ENCODE measurements at places on chromosomes 2 and 18.

GRCh38 chr2:69796174-69796573 is 33.3 kb upstream of the GMCL1 start:
- no peak for DNase-seq

- DNase-seq = no peak
Observed at GRCh38 chr2:134244587-134244986, 9.3 kb upstream of the MGAT5 start.

GRCh38 chr2:82317012-82317411 is 2012.5 kb upstream of the LRRTM1 start:
- no peak for DNase-seq

DNA sequence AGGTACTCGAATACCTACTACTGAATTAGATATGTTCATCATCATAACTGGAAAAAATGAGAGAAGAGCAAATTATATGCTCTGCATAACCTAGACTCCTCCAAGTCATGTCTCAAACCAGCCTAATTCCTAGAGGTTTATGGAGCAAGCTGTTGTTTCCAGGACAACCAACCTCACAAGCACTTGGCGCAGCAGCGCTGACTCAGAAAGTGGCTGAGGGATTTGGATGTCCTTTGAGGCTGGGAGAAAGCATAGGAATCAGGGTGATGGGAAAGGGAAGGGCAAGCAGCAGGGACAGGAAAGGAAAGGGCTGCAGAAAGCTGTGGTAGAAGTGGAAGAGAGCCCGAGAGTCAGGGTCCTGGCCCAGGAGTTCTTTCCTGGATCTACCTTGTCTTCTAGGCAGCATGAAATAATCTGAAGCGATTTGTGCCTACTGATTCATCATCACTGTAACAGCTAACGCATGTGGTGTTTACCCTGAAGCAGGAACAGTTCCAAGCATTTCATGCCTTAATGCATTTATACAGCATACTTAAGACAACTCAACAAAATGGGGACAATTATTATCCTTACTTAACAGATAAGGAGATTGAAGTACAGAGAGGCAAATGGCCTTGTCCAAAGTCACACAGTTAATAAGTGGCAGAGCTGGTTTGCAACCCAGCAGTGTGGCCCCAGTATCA is 3.7 kb downstream of the PLEK start:
- DNase-seq = no peak

- no peak for DNase-seq
Observed at GRCh38 chr18:50700245-50701165, 119.3 kb downstream of the MRO start.

DNA sequence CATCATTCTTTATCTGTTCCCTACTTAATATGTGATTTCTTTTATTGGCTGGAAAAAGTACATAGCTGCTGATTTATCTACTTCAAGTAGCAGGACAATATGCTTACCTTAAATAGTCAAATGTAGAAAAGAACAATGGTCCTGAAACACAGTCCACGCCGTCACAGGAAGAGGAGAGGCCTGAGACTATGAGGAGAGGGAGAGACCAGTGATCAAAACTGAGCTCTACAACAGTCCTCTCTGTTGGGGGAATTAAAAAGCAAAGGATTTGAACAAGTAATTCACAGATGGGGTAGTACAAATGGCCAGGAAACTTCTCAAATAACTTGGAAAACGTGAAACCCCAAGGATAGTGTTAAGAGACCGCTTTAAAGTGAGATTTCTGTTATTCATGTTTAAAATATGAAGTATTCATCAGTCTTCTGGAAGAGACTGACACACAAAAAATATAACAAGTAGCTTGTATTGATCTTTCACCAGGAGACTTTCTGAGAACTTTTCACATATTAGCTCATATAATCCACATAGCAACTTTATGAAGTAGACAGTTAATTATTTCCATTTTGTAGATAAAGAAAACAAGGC is 20.2 kb downstream of the SCYGR8 start:
- DNase-seq = no peak

DNA sequence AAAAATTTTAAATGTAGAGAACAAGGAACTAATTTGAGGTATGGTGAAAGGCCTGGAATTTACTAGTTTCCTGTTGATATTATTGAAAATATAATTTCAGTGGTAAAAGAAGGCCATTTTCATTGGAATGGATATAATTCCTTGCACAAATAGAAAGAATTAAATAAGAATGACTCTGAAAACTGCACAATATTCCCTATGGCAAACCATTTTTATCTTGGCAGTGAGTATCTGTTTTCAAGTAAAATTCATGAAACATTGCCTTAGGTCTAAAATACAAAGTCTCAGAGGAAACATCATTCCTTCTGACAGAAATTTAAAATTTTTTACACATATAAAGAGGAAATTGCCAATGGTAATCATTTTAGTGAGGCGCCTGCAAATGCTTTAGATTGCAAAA is 1468.3 kb downstream of the LRP1B start:
- no peak for DNase-seq

DNA sequence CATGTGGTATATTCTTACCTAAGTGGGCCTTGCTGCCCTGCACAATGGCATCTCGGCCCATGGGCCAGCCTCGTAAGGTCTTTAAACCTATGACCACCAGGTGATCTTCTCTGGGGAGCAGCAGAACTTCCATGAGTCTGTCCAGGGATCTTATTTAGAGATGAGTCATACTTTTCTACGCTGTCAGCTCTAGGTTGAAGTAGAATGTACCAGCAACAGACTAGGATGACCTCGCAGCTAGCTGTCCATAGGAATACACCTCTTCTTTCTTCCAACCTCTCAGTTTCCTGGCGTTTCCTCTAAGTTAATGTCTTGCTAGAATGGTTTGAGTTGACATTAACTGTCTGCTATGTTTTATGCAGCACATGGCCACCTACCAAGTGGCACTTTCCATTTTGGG is 15.6 kb upstream of the CXCR4 start:
- no peak for DNase-seq

- DNase-seq = no peak
Observed at GRCh38 chr2:150282357-150282756, 205.1 kb downstream of the RND3 start.

DNA sequence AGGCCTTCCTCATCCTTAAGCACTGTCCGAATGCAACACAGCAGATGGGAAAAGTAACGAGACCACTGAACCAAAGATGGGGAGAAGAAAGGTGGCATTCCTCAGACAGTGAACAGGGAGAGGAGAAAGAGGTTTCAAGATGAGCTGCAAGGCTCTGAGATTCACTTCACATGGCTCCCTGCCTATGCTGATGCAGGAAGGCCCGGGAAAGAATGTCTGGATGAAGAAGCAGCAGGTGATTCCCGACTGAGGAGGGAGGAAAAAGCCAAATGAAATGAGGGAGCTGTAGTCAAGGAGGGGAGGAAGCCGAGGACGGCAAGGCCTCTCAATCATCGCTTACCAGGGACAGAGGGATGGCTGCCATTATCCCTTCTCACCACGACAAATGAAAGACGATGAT is 98.5 kb upstream of the BOD1L2 start:
- DNase-seq = no peak

- peak; percentile 58 for DNase-seq
Observed at GRCh38 chr2:72145289-72145657, 2.4 kb downstream of the CYP26B1 start.

DNA sequence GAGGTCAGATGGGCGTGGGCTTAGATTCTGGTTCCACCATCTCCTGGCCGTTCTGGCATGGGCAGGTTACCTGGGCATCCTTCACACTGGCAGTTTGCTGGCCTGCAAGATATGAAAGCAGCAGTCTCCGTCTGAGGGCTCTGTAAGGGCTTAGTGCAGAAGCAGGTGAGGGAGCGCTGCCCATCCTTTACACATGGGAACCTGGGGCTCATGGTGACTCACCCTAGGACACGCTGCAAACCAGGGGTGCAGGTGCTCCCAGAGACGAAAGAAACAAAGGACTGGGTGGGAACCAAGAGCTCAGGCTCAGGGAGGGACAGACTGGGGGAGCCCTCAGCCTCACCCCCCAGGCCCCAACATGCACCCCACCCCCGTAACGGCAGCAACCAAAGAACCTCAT is 10.7 kb upstream of the ID2 start:
- no peak for DNase-seq

DNA sequence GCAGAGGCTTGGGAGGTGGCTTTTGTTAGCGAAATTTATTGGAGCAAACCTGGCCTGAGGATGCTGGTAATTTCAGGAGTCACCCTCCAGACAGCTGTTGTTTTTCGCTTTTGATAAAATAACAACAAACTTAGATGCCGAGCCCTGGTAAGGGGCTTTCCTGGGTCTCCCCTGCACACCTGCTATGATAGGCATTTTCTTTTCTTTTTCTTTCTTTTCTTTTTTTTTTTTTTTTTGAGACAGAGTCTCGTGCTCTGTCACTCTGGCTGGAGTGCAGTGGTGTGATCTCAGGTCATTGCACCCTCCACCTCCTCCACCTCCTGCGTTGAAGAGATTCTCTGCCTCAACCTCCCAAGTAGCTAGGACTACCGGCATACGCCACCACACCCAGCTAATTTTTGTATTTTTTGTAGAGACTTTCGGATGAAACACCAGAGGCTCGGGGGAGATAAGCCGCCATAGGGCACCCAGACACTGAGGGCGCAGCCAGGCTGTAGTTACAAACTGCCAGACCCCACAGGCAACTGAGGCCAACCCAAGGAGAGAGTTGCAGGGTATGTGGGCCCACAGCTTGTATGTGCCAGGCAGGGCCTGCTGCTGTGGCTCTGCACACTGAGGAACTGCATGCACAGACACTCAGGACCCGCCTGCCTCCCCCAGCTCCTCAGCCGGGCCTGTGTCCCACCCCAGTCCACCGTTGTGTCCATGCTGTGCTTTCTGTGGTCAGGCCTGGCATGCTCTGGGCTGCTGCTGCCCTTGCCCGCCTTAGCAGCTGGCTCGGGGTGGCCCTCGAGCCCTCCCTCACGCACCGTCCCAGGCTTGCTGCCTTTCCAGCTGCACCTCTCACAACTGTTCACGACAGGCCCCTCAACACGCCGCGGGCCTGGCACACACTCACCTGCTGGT is 3.9 kb downstream of the GYPC start:
- no peak for DNase-seq

DNA sequence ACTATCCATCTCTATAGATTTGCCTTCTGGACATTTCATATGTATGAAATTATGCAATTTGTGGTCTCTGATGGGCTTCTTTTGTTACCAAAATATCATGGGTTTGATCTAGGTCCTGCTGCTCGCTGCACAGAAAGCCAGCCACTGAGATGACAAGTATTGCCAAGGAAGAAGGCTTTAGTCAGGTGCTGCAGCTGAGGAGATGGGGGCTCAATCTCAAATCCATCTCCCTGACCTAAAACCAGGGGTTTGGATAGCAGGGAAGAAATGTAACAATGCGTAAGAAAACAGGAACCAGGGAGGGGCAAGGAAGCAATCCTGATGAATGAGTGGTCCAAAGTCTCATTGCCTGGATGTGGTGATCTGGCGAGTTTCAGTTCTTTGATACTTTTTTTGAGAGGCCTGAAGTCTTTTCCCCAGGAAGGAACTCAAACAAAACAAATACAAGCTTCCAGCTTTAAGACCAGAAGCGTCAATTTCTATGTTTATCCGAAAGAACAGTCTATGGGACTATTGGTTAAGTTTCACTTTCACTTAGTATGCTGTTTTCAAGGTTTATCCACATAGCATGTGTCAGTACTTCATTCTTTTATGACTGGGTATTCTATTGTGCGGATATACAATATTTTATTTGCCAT is 3.4 kb upstream of the CKAP2L start:
- DNase-seq = no peak

GRCh38 chr2:17136877-17137276 is 381.4 kb downstream of the RAD51AP2 start:
- no peak for DNase-seq

DNA sequence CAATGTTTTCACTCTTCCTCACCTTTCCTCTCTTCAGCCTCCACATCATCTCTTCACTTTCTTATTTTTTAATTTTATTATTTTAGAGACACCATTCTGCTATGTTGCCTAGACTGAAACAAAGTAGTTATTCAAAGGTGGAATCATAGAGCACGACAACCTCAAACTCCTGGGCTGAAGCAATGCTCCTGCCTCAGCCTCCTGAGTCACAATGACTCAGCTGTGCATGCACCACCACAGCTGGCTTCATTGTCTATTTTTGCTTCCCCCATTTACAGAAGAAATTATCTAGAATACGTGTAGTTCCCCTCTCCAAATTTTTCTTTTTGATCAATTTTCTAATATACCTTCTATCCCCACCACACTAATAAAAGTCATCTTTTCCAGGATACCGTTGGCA is 911.5 kb upstream of the SOX11 start:
- no peak for DNase-seq

DNA sequence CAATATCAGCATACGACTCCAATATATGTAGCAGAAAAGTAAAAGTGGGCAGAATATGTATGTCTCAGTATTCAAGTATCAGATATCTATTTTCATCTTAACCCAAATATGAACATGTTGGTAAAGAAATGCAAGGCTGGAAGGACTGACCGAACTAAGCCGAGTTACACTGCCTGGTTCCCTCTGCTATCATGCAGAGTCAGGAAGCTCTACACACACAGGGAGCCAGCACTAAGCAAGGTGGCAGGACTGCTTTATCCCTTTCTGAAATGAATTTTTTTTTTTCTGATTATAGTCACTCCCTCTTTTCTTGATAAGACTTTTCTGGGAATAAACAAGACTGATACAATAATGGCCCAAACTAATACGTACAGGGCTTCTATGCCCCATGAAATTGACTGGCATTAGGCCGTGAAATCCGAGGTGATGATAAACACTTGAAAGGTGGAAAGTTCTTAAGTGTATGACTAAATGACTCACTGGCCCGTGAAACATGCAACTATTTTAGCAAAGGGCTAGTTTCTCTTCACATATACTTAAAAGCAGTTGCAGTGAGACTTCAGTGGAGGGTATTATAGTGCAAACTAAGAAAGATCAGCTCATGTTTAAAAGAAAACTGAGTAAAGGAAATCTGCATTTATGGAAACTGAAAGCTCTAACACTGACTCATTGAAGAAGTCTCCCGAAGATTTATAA is 14.9 kb downstream of the DPP4 start:
- no peak for DNase-seq

- DNase-seq = no peak
Observed at GRCh38 chr2:64525317-64525613, 1.1 kb downstream of the AFTPH start.

DNA sequence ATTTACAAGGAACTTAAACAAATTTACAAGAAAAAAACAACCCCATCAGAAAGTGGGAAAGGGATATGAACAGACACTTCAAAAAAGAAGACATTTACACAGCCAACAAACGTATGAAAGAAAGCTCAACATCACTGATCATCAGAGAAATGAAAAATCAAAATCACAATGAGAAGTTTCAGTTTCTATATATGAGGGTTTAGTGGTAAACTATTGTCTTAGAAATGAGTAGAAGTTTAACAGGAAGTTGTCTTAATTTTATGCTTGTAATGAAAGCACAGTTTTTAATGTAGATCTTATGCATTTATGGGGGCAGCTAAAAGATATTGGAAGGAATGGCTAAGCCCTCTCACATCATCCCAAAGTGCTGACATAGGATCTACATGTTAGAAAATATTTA is 325.4 kb downstream of the ERBB4 start:
- DNase-seq = no peak

DNA sequence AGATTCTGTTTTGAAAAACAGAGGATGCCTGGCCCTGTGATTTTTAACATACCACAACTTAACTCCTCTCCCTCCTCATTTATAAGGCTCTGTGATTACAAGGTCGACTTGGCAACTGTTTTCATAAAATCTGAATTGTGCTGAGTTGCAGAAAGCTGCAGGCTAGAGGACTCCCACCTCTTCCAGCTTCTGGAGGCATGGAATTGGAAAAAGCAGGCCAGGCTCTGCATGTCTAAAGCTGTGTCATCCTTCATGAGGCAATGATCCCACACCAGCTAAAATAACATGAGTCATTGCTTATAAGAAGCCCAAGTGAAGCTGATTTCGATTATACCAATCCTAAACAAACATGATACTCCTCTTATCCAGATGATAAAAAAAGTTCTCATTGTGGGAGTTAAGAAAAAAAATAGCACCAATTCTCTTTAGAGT is 11.7 kb downstream of the ARHGAP28 start:
- DNase-seq = no peak
